ENCODE measurements at places on chromosomes 4 and X.

DNA sequence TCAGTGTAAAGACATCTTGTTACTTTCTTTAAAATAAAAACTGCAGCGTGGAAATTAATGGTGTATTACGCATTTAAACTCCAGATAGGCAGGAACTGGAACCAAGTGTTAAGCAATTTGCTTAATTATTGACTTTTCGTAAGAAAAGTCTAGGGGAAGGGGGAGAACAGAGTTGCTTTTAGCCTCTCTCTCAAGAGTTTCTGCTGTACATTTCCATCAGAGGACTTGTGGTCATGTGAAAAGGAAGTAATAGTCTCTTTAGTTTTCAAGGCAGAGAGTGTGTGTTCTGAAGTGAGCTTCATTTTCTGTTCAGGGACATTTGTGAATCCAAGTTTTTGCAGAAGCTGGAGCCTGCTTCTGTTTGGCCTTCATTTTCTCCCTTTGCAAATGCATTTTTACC lies 127.2 kb downstream of the UBE2K start:
- no peak overlapping the region for H3K27ac ChIP-seq
- H3K27me3 ChIP-seq = no peaks in the 10 kb centered on the region
- H3K36me3 ChIP-seq = peaks cover 47% of the 10 kb centered on the region
- no peak for DNase-seq

- no peak overlapping the region for H3K27ac ChIP-seq
- H3K4me1 ChIP-seq = peaks cover 4% of the 10 kb centered on the region
- peaks cover 4% of the 10 kb centered on the region for H3K27me3 ChIP-seq
- no peak for DNase-seq
Observed at GRCh38 chr4:151426513-151426912, 17.5 kb downstream of the FHIP1A start.

- no peaks in the 10 kb centered on the region for H3K36me3 ChIP-seq
- no peak for DNase-seq
- no peaks in the 10 kb centered on the region for H3K27me3 ChIP-seq
- no peaks in the 10 kb centered on the region for H3K4me1 ChIP-seq
- no peak overlapping the region for H3K27ac ChIP-seq
- no peak overlapping the region for H3K4me3 ChIP-seq
Observed at GRCh38 chr4:21827575-21827974, 121.0 kb downstream of the KCNIP4 start.

GRCh38 chrX:136879001-136879687 lies 1.4 kb downstream of the RBMX start:
- peak overlapping the region; percentile 99 for H3K4me3 ChIP-seq
- H3K27ac ChIP-seq = peak overlapping the region; percentile 99
- peaks cover 4% of the 10 kb centered on the region for H3K27me3 ChIP-seq
- DNase-seq = no peak
- peaks cover 38% of the 10 kb centered on the region for H3K36me3 ChIP-seq

- no peak overlapping the region for H3K27ac ChIP-seq
- DNase-seq = no peak
- no peaks in the 10 kb centered on the region for H3K27me3 ChIP-seq
- H3K36me3 ChIP-seq = peaks cover 42% of the 10 kb centered on the region
Observed at GRCh38 chr4:25756503-25756902, 100.9 kb downstream of the SLC34A2 start.

- no peak overlapping the region for H3K4me3 ChIP-seq
- DNase-seq = no peak
- no peak overlapping the region for H3K27ac ChIP-seq
- no peaks in the 10 kb centered on the region for H3K36me3 ChIP-seq
Observed at GRCh38 chrX:51776851-51777250, 33.6 kb downstream of the GSPT2 start.

- H3K27ac ChIP-seq = no peak overlapping the region
- DNase-seq = no peak
- no peaks in the 10 kb centered on the region for H3K36me3 ChIP-seq
- H3K27me3 ChIP-seq = peaks cover 6% of the 10 kb centered on the region
Observed at GRCh38 chr4:165177725-165178666, 29.4 kb upstream of the KLHL2 start.

GRCh38 chr4:30920043-30920442 lies 199.9 kb downstream of the PCDH7 start:
- H3K27ac ChIP-seq = no peak overlapping the region
- no peaks in the 10 kb centered on the region for H3K36me3 ChIP-seq
- no peak for DNase-seq
- H3K4me3 ChIP-seq = no peak overlapping the region
- H3K27me3 ChIP-seq = no peaks in the 10 kb centered on the region
- H3K4me1 ChIP-seq = no peaks in the 10 kb centered on the region

GRCh38 chr4:65023081-65023480 lies 613.8 kb upstream of the TECRL start:
- no peaks in the 10 kb centered on the region for H3K27me3 ChIP-seq
- no peaks in the 10 kb centered on the region for H3K36me3 ChIP-seq
- no peak overlapping the region for H3K4me3 ChIP-seq
- no peaks in the 10 kb centered on the region for H3K4me1 ChIP-seq
- H3K27ac ChIP-seq = no peak overlapping the region
- DNase-seq = no peak
